Activated CD8-positive, alpha-beta memory T cell treated with anti-CD3 and anti-CD28 coated beads, Interleukin-2, amount 50 U/mL, for 4 hours (primary cell): ENCODE measurements at places on chromosomes 1 and 21.
A peak's percentile ranks its signal among the peaks of the same experiment; 100 is the strongest.

- DNase-seq, result no peak
These were observed 30.3 kb downstream of the CEP350 start for GRCh38 chr1:179984942-179985341.

GRCh38 chr1:201405484-201405831 lies 6.3 kb upstream of the LAD1 start:
- no peak for DNase-seq

DNA sequence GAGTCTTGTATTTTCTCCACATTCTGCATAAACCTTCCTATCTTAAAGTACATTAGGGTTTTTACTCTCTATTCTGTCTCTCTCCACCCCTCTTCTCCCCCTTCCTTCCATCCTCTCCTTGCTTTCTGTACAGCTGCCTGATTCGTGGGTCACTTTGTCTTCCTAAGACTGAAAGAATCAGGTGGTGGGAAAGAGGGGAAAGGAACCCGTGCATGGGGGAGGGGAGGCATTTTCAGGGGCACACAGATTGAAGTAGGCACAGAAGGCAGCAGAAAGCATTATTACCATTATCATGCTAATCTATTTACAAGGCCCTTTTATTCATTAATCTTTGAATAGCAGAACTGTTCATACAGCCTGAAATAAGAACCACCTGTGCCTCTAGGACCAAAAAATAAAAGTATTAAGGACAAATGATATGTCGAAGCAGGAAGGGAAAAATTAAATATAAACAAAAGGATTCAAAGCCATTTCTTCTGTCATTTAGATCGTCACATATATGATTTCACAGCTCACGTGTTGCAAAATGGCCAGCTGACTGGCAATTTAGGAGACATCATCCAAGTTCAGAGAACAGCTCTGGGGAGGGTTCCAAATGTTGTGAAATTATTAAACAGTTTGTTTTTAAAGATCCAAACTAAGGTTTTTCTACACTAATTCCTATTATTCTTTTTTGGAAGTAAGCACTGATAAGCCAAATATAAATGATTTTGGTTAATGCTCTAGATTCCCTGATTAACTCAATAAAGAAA lies 154.6 kb downstream of the PBX1 start:
- DNase-seq, result no peak

DNA sequence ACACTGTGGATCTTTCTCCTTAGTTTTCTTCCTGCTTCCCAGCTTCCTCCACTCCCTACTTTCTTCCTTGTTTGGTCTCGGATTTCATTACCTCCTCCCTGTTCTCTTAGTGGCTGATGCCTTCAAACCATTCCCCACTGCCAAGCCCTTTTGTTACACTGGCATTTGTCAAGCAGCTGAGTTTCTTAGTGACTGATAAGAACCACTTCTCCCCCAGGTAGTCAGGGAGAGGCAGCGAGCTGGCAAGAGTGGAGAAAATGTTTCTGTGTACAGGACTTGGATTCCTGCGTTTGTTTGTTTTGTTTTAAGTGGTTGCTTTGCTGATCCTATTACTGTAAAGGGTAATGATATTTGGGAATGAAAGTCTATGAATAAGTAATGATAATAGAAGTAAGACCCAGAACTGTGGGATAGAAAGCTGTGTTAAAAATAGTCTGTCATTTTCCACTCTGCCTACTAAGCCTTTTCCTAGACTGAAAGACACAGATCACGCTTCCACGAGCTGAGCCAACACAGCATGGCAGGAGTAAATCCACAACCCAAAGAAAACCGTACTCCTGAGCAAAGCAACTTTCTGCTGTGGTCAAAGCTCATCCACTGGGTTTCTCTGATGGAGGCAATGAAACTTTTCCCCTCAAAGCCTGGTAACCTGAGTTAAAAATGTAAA lies 10.1 kb upstream of the SERTAD4 start:
- DNase-seq, result no peak

DNA sequence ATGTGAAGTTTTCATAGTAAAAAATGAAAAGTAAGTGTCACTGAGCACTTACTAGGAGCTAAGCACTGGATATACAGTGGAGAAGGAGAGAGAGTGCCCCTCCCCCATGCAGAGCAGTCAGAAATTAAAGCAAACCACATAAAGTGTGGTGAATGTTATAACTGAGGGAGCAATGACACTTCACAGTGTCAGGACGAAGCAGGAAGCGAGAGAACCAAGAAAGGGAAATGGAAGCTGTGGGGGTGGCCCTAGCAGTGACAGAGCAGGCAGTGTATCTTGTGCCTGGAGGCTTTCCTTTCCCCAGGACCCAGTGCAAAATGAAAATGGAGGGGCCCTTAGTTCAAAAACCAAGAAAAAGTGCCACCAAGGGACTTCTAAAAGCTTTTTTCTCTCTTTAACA lies 21.5 kb upstream of the RCAN3 start:
- DNase-seq, result peak; percentile 53

GRCh38 chr1:86085741-86086409 lies 70.7 kb downstream of the COL24A1 start:
- DNase-seq, result no peak

- no peak for DNase-seq
These were observed 188.8 kb downstream of the RERE start for GRCh38 chr1:8628606-8629005.

GRCh38 chr1:152001631-152002584 lies 8.2 kb upstream of the S100A10 start:
- peak; percentile 81 for DNase-seq

GRCh38 chr1:221637641-221638041 lies 104.2 kb downstream of the DUSP10 start:
- DNase-seq, result no peak

DNA sequence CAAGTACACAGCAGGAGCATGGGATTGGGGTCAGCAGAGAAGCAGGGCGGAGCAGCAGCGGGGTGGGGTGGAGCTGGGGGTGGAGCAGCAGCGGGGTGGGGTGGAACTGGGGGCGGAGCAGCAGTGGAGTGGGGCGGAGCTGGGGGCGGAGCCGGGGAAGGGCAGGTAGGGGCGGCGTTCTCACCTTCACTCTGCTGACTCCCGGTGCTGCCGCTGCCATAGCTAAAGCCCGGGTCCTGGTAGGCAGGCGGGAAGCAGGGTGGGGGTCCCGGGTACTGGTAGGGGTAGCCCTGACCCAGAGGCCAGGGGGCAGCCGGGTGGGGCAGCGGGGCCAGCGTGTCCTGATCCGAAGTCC lies 6.7 kb downstream of the TAS1R3 start:
- no peak for DNase-seq

GRCh38 chr1:61436016-61436415 lies 288.9 kb downstream of the TM2D1 start:
- DNase-seq, result no peak

- no peak for DNase-seq
These were observed 545.9 kb downstream of the PLPP3 start for GRCh38 chr1:56033321-56034037.

DNA sequence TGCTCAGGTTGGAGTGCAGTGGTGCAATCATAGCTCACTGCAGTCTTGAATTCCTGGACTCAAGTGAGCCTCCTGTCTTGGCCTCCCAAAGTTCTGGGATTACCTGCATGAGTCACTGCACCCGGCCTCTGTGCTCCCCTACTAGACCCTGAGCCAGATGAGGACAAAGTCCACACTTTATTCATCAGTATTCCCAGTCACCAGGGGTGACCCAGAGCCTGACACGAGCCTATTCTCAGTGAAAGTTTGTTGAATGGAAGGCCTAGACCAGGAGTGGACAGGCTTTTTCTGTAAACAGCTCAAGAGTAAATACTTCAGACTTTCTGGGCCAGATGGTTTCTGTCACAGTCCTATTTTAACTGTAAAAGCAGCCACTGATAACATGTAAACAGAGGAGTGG lies 68.2 kb downstream of the MAB21L3 start:
- no peak for DNase-seq

GRCh38 chr1:54883349-54884102 lies 3.5 kb downstream of the DHCR24 start:
- no peak for DNase-seq

DNA sequence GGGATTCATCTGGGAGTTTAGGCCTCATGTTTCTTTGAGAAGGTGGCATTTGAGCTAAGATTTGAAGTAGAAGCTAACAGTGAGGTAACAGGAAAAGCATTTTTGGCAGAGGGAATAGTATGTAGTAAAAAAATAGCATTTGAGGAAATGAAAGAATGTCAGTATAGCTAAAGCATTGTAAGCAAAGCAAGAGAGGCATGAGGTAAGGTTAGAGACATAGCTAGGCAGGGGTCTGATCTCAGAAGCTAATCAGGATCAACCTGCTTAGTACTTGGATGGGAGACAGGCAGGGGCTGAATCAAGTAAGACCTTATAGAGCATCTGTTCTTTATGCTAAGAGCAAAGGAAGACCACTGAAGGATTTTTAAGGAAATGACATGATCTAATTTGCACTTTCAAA lies 4.0 kb downstream of the POLR3C start:
- DNase-seq, result no peak

DNA sequence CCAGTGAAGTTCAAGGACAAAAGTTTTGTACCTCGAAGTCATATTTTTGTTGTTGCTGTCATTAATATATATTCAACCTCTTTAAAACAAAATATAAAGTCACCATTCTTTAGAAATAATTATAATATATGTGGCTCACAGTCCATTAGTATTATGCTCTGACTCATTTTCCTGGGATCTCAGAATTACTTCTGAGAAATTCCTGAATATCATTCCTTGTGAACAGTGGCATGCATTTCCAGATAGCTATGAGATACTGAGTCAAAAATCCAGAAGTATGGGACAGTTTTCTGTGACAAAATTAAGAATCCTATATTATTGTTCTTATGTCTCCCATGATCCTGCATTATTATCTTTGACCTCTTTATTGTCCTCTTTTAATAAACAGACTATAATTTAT lies 13.8 kb upstream of the RGS21 start:
- no peak for DNase-seq

- DNase-seq, result no peak
These were observed 113.3 kb upstream of the PTGFR start for GRCh38 chr1:78377356-78377928.

DNA sequence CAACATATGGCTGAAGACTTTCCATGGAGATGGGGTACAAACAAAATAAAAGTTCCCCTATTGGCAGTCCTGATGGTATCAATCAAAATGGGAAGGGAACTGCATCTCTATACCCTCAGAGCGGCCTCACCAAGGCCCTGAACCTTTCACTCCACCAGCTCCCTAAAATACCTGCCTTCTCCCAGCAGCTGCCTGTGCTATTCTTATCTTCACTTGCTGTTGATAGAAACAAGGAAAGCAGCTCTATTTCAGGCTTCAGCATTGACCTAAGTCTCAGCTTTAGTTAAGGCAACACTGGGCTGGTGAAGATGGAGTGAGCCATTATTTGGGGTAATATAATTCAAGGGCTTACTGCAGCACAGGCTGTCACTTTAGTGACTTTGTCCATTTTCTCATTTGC lies 21.7 kb upstream of the PIGC start:
- DNase-seq, result no peak

- DNase-seq, result no peak
These were observed 124.0 kb upstream of the NCAM2 start for GRCh38 chr21:20874202-20874601.

GRCh38 chr1:55420026-55420425 lies 204.9 kb upstream of the USP24 start:
- no peak for DNase-seq

- DNase-seq, result no peak
These were observed 66.1 kb downstream of the PBX1 start for GRCh38 chr1:164625004-164625617.

DNA sequence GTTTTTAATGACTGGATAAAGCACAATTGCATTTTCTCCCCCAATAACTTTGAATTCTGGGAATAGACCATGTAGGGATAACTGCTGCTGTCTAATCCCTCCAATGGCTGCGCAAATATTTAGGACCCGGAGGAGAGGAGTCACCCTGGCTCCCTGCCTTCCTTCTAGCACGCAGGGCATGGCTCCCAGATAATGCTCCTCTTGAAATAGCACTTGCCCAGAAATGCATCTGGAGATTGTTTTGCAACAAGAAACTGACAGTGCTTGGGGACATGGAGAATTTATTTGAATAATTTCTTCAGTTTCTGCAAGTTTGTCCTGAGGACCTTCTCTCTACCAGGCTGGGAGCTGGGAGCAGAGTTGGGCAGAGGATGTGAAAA lies 83.5 kb downstream of the MAN1C1 start:
- DNase-seq, result no peak

- no peak for DNase-seq
These were observed 22.8 kb upstream of the TSPEAR start for GRCh38 chr21:44734026-44734745.

GRCh38 chr1:171922999-171923398 lies 81.7 kb downstream of the DNM3 start:
- no peak for DNase-seq

DNA sequence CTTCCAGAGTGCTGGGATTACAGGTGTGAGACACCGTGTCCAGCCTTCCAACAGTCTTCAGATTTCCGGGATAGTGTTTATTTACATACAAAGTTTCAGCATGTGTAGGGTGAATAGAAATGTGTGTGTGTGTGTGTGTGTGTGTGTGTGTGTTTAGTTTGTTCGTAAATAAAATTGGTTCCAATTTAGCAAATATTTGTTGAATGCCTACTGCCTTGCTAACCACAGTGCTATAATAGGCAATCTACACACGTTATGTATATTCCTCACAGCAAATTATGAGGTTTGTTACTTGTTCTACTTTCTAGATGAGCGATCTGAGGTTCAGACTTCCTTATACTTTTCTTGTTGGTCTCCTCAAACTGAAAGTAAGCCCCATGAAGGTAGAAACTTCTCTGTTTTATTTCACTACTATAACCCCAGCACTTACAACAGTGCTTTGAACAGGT lies 32.8 kb upstream of the EPS15 start:
- no peak for DNase-seq

- no peak for DNase-seq
These were observed 125.9 kb downstream of the MAST2 start for GRCh38 chr1:45929257-45929687.

GRCh38 chr1:202241376-202242079 lies 47.9 kb downstream of the LGR6 start:
- no peak for DNase-seq

- DNase-seq, result no peak
These were observed 38.8 kb upstream of the OR2B11 start for GRCh38 chr1:247496581-247497285.

DNA sequence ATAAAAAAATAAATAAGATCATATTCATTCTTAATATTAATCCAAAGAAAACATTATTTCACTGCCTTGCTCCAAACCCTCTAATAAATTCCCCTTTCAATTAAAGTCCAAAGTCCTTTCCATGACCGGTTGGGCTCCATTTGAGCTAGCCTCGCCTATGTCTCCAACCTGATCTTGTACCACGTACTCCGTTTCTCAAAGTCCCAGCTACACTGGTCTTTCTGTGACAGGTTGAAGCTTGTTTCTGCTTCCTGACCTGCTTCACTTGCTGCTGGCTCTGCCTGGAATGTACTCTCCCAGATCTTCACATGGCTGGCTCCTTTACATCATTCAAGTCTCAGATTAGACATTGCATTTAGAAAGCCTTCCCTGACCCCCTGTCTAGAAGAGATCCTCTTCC lies 16.4 kb downstream of the RPL5 start:
- DNase-seq, result no peak

GRCh38 chr1:32767156-32767555 lies 50.0 kb downstream of the YARS1 start:
- no peak for DNase-seq
